ENCODE measurements at places on chromosomes 16 and 17. TPM values are rescaled to one million over a fixed set of nuclear protein-coding genes. Genes with fewer than 3 reads are reported as not detected.

SOX8 gene
- 1.0 TPM for total RNA-seq

CCL11 gene
- not detected for total RNA-seq

CD68 gene
- total RNA-seq, result 12.6 TPM

CD79B gene
- 24.2 TPM for total RNA-seq

MYH13 gene
- not detected for total RNA-seq

SPATA22 gene
- total RNA-seq, result not detected

SKAP1 gene
- total RNA-seq, result 60.3 TPM

TMEM238L gene
- total RNA-seq, result not detected

APOH gene
- total RNA-seq, result not detected

CLEC3A gene
- not detected for total RNA-seq

CD300LG gene
- total RNA-seq, result not detected

KRTAP1-5 gene
- not detected for total RNA-seq

TPSD1 gene
- not detected for total RNA-seq

NACA2 gene
- not detected for total RNA-seq

MPP2 gene
- 2.3 TPM for total RNA-seq

MRTFB gene
- total RNA-seq, result 8.2 TPM

TOB1 gene
- total RNA-seq, result 40.7 TPM

TMED6 gene
- 0.88 TPM for total RNA-seq

ZNF764 gene
- total RNA-seq, result 9.5 TPM

KRTAP4-7 gene
- not detected for total RNA-seq

IL21R gene
- 93.8 TPM for total RNA-seq

ADGRG3 gene
- total RNA-seq, result 0.14 TPM

KRT33A gene
- not detected for total RNA-seq

DRG2 gene
- 38.4 TPM for total RNA-seq

NSF gene
- total RNA-seq, result 24.3 TPM

CCR7 gene
- total RNA-seq, result 150 TPM

CD300LB gene
- not detected for total RNA-seq
